ENCODE measurements at places on chromosomes 7 and 10.

- DNase-seq: no peak
These were observed 12.9 kb downstream of the EXOC4 start for GRCh38 chr7:133265821-133266220.

- DNase-seq: no peak
These were observed 248.0 kb downstream of the TNS3 start for GRCh38 chr7:47333959-47334358.

- DNase-seq: peak; percentile 5
These were observed 1.8 kb downstream of the KLLN start for GRCh38 chr10:87861566-87861952.

DNA sequence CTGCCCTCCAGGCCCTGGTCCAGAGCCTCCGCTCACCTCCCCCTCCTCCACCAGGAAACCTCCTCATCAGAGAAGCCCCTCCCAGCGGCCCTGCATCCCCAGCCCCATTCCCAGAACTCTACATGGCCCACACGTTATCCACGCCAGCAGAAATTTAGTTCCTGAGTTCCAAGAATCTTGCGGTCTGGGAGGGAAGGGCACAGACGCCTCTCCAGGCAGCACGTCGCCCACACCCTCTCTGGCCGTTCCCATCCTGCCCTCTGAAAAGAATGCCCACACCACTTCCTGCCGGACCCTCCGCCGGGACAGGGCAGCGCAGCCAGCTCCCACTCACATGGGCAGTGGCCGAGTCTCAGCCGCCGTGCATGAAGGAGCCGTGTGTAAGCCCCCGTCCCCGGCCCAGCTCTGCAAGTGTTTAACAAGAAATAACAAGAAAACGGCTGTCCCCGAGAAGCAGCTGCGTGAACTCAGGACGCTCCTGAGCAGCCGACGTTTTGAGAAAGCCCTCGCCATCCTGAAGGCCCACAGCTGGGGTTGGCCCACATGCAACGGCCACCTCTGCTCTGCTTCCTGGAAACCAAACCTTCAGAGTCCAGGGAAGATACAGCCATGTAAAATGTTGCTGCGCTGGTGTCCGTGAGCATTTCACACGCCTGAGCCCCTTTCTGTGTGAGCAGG lies 17.4 kb downstream of the ADGRA1 start:
- no peak for DNase-seq

- no peak for DNase-seq
These were observed 100.5 kb upstream of the NRP1 start for GRCh38 chr10:33434933-33435332.

- DNase-seq: no peak
These were observed 2.2 kb upstream of the ARHGAP12 start for GRCh38 chr10:31930856-31931255.

- no peak for DNase-seq
These were observed 27.4 kb upstream of the LOXL4 start for GRCh38 chr10:98295401-98295811.

- DNase-seq: no peak
These were observed 397.6 kb downstream of the GPAM start for GRCh38 chr10:111785921-111786320.

DNA sequence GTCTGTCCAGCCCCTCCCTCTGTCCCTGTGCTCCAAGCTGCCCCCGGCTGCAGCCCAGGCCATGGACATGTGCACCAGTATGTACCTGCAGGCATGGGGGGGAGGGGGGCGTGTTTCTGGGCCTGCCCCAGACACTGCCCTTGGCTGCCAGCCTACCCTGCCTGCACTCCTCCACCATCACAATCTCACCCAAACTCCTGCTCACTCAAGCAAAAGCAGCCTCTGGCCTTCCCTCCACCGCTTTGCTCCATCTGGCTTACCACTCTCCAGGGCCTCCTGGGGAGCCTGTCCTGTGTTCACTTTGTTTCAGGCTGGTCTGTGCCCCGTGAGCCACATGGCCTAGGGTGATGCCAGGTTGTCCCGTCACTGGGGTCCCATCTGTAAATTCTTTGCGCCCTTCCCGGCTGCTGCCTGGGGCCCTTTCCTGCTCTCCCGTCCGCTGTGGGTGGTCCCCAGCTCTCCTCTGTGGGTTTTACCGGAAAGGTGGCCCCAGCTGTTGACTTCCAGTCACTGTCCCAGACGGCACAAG lies 33.3 kb upstream of the PPIF start:
- no peak for DNase-seq

GRCh38 chr10:15636446-15636845 lies 83.3 kb downstream of the ITGA8 start:
- no peak for DNase-seq

- DNase-seq: no peak
These were observed 63.7 kb upstream of the BAIAP2L1 start for GRCh38 chr7:98464558-98464940.

- no peak for DNase-seq
These were observed 738 bp downstream of the ETV1 start for GRCh38 chr7:13988731-13989125.

GRCh38 chr10:17790651-17791050 lies 18.5 kb upstream of the MRC1 start:
- no peak for DNase-seq

- no peak for DNase-seq
These were observed 353.5 kb downstream of the TCERG1L start for GRCh38 chr10:130958003-130958402.

GRCh38 chr10:6023661-6024333 lies 38.4 kb downstream of the IL2RA start:
- DNase-seq: no peak

GRCh38 chr7:46424934-46425333 lies 503.9 kb upstream of the IGFBP3 start:
- no peak for DNase-seq

GRCh38 chr7:127657500-127657899 lies 5.5 kb downstream of the SND1 start:
- DNase-seq: no peak

DNA sequence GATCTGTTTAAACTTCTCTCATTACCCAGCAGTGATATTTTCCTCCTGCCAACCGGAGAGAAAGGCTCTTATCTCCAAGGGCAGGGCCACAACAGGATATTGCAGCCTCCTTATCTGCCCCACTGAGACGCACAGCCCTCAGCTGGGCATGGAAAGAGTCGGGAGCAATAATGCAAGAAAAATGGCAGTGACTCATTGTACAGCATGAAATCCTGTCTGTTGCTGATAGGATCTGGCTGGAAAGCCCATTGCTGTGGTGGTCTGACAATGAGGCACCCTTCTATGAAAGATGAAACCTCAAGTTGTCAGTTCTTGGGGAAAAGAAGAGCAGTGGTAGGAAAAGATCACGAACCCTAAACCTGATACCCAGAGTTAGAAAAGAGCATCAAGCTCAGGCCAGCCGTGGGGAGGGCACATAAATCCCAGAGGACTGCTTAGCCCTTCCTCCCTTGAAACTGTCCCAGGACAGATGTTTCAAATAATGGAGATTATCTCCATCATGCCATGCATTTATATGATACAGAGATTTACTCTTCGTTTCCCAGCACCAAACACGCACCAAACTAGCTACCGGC lies 47.0 kb upstream of the FIGNL1 start:
- no peak for DNase-seq

- no peak for DNase-seq
These were observed 6.5 kb downstream of the ASB13 start for GRCh38 chr10:5659702-5660528.

- DNase-seq: no peak
These were observed 152.1 kb downstream of the GFRA1 start for GRCh38 chr10:116120688-116121455.

GRCh38 chr7:87059525-87060287 lies at the start of gene ELAPOR2:
Gene ELAPOR2, minus strand, starts transcription at chr7:87059654. Its CDS starts 141 bp downstream, at chr7:87059513.
- DNase-seq: peak; percentile 58

- no peak for DNase-seq
These were observed 36.7 kb downstream of the RAB19 start for GRCh38 chr7:140440593-140440992.

- no peak for DNase-seq
These were observed 44.2 kb downstream of the CTBP2 start for GRCh38 chr10:125116041-125116649.

GRCh38 chr7:27579565-27579964 lies 83.1 kb downstream of the HIBADH start:
- DNase-seq: no peak

DNA sequence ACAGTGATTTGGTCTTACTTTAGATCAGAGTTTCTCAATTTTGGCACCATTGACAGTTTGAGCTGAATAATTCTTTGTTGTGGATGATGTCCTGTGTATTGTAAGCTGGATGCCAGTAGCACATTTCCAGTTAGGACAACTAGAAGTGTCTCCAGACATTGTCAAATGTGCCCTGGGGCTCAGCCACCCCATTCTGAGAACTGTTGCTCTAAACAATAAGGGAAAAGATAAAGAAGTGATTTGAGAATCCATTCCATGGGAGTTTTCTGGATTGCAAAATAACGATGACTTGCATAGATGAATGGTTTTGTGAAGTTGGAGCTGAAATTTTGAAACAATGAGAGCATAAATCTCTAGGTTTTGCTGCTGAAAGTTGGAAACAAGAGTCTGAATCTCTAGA lies 44.6 kb downstream of the NUP205 start:
- DNase-seq: no peak

GRCh38 chr7:114196517-114196916 lies 218.1 kb upstream of the FOXP2 start:
- no peak for DNase-seq

DNA sequence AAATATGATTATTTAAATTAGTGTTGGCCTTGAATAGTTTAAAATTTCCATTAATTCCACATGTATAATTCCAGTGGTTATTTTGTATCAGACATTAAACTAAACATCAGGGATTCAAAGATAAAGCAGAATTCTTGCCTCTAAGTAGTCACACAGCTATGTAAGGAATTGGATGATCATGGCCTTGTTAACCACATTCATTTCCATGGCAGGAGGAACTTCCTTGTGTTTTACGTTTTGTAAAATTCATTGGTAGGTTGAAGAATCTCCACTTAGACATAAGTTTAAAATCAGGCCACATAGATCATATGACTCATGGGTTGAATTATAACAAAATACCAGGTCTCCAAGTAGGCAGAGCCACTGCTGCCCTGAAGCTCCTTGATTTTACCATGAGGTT lies 289.7 kb downstream of the PLXDC2 start:
- DNase-seq: no peak

GRCh38 chr7:112874909-112875308 lies 84.7 kb upstream of the TMEM168 start:
- no peak for DNase-seq

DNA sequence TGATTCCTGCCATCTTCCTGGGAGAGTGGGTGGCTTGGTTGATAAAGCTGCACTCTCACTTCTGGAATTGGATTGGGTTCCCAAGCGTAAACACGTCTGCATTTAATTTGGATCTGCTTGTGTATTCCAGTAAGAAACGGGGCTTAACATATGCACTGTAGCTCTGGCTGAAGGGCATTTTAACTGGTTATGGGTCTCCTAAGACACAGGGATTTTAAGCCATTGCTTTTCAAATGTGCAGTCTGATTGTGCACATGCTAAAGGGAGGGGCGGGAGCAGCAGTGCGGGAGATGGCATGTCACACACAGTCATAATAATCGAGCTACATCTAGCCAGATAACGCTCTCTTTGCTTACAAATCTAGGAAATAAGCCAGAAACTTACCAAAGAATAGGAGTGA lies 247.3 kb upstream of the LYZL1 start:
- DNase-seq: no peak

- no peak for DNase-seq
These were observed 18.9 kb upstream of the VPS37D start for GRCh38 chr7:73648593-73649332.

DNA sequence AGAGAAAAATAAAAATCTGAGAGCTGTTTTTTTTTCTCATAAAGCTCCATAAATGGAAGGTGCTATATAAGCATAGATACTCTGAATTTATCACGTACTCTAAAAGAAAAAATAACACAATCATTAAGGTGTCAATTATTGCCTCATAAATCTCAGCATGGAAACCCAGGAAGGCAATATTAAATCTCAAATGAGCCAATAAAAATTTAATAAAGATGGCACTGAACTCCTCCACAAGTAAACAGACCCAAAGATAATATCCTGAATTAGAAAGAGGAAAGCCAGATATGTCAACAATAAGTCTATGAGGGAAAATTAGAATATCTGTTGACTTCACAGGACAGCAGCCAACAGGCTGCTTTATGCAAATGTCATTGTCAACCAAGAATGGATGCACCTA lies 66.5 kb downstream of the CDK6 start:
- DNase-seq: no peak

DNA sequence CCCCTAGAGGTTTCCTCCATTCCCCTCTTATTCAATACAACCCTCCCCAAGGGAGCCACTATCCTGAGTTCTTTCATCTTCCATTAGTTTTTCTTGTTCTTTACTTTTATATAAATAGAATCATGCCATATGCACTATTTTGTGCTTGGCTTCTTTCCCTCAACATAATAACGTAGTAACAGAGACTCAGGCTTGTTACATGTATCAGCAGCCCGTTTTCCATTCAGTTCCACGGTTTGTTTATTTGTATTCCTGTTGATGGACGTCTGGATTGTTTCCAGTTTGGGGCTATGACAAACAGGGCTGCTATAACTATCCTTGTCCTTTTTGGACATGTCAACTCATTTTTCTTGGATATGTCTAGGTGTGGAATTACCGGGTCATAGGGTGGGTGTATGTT lies 264.4 kb upstream of the MKI67 start:
- DNase-seq: no peak

DNA sequence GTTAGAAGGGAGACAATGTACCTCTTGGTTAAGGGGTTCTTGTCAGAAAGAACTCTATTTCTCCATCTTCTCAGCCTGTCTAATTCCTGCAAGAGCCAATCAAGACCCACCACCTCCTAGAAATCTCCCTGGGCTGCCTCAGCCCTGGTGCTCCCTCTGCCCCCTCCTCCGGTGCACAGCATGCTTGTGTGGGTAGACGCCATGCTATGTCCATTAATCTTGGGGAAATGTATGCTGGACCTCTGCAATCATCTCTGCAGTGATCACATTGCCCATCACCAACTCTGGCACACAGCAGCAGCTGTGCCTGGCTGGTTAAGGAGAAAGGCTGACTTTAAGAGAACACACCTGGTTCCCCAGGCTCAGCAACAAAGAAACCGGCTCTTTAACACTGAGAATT lies 37.3 kb downstream of the SH3PXD2A start:
- DNase-seq: no peak
